ENCODE measurements at places on chromosomes 2 and 18.

GRCh38 chr2:126804347-126804746, 94.3 kb upstream of the TEX51 start:
- no peak for DNase-seq

DNA sequence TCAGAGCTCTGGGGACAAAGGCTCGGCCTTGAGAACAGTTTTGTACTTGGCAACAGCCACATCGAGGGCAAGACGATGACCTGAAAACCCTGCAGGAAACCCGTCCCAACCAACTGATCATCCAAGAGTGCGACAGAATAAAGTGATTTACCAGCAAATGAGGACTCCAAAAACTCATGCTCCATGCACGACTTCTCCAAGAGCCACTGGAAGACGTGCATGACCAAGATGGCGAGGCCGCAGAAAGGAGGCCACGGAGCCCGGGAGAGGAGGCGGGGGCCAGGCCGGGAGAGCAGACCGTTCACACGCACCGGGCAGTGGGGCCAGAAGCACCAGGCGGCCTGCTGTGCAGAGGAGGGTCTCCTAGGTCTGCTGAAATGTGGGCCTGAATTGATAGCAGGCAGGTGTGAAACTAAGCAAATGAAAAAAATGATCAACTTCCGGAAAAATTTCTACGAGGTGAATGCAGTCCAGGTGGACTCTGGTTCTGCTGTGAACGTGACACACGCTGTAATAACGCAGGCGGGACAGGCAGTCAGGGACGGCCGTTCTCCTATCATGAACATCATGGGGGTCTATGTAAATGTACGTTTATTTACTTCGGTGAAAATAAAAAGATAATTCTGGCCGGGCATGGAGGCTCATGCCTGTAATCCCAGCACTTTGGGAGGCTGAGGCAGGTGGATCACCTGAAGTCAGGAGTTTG, 252.2 kb downstream of the HDAC4 start:
- no peak for DNase-seq

- no peak for DNase-seq
Measured at GRCh38 chr2:206915121-206915520, 24.2 kb upstream of the CPO start.

- no peak for DNase-seq
Measured at GRCh38 chr18:45993438-45993837, 26.3 kb upstream of the EPG5 start.

- no peak for DNase-seq
Measured at GRCh38 chr2:1224901-1225300, 188.4 kb upstream of the TPO start.

- DNase-seq, result no peak
Measured at GRCh38 chr18:49904871-49905555, 91.7 kb upstream of the ACAA2 start.

All from activated T-cell treated with anti-CD3 and anti-CD28 coated beads for 1 hour (primary cell).